ENCODE measurements at places on chromosomes 6 and 20. TPM values are rescaled to one million over a fixed set of nuclear protein-coding genes. Genes with fewer than 3 reads are reported as not detected.
A peak's percentile ranks its signal among the peaks of the same experiment; 100 is the strongest.

C20orf141 gene
- total RNA-seq: not detected

OR2H2 gene
- total RNA-seq: not detected

OR12D3 gene
- not detected for total RNA-seq

PKHD1 gene
- total RNA-seq: under 0.01 TPM

DNA sequence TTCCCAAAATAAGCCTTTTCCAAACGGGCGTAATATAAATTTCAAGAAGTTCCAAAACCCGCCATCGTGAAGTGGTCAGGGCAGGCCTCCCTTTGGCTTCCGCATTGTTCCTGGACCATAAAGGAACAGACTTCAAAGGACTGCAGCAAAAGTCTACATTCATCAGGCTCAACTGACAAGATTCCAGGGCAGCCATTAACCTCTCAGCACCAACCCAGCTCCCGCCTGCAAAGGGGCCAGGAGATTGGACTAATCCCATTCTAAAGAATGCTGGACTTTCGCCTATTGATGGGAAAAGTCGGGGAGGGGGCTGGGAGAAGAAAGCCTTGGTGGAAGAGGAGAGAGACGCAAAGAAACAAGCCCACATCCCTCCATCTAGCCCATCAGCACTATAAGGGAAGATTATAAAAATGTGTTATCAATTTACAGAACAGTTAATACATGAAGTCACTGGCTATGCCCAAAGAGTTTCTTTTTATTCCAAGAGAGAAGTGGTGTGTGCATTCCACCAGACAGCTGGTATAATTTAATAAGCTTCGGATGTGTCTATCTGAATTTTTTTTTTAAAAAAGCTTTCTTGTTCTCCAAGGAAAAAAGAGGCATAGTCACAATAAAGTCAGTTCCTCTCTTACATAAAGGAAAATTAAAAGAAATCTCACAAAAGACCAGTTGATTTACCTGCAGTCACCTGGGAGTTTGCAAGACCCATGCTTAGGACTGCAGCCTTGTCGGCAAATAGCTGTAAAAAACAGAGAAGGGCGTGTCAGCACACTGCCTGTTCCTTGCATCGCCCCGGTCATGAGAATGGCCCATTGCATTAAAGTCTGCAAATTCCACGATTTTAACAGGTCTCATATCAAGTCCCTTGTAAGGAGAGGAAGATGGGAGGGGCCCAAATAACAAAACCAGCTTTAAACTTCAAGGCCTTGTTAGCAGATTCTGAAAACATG lies 17.8 kb downstream of the JAG1 start:
- DNase-seq: peak; percentile 48

GRCh38 chr6:97293198-97293696 lies 10.2 kb upstream of the MMS22L start:
- no peak for DNase-seq

DNA sequence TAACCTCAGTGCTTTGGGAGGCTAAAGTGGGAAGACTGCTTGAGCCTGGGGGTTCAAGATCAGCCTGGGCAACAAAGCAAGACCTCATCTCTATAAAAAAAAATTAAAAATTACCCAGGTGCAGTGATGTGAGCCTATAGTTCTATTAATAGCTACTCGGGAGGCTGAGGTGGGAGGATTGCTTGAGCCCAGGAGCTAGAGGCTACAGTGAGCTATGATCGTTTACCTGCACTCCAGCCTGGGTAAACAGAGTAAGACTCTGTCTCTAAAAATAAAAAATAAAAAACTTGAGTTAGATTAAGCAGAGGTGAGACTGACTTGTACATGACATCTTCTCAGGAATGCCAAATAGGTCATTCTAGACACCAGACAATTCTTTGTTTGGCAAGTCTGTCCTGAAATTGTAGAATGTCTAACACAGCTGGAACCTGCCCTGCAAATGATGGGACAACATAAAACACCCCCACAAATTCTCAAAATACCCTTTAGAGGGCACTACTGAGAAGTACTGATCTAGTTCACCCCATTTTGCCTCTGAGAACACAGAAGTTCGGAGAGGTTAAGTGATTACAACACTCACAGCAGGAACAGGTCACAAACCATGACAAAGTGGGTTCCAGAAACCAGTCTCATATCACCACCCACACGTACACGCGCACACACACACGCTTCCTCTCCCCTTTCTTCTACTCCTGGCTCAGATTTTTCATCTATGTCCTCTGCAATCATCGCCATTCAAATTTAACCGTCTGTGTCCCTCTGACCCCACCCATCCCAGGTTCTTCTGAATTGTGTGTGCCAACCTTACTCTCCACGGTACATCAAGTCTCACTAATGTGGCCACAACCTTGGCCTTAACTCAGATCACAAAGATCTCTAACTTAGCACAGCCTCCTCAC lies 38.3 kb downstream of the ARHGAP18 start:
- no peak for DNase-seq

All from sigmoid colon (tissue), 7 donors.